Fibroblast of skin of right quadriceps (primary cell): ENCODE measurements at places on chromosomes 6 and 20.

DNA sequence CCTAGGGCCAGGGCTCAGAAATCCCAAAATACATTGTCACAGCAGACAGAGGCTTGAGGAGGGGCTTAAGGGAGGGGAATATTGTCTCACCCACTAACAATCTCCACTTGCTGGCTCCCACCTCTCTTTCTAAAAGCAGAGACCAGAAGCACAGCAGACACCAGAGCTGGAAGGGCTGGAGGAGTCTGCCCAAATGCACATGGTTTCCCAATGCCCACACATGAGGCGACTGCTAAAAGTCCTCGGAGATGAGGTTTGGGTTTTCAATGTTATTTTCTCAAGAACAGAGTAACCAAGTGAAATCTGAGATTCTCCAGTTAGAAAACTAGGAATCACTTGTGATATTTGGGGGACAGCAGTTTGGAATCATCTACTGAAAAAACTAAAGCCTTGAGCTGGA lies 325.6 kb upstream of the JARID2 start:
- no peak for DNase-seq

DNA sequence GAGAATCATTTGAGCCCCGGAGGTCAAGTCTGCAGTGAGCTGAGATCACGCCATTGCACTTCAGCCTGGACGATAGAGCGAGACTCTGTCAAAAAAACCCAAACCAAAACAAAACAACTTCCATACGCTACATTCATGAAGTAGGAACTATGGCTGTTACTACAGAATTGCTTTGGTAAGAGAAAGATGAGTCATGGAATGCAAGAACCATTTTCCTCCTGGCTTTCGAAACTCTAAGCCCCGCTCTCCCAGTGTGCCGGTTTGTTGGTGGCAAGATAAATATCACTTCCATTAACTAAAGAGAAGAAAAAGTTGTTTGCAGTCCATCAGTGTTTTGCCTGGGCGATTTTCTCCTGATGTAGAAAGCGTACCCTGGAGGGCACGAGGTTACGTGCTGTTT lies 61.3 kb downstream of the ZDHHC14 start:
- DNase-seq: peak; percentile 60

- DNase-seq: peak; percentile 69
Observed at GRCh38 chr6:5729080-5729434, 277.7 kb downstream of the NRN1 start.

GRCh38 chr6:1044040-1044836 lies 267.7 kb upstream of the FOXQ1 start:
- no peak for DNase-seq

GRCh38 chr6:41850861-41851260 lies 44.3 kb downstream of the USP49 start:
- no peak for DNase-seq

GRCh38 chr20:22620342-22620741 lies 36.0 kb upstream of the FOXA2 start:
- DNase-seq: no peak

GRCh38 chr6:99022039-99022609 lies 74.4 kb upstream of the FBXL4 start:
- no peak for DNase-seq

- peak; percentile 65 for DNase-seq
Observed at GRCh38 chr6:16514249-16514648, 247.0 kb downstream of the ATXN1 start.

DNA sequence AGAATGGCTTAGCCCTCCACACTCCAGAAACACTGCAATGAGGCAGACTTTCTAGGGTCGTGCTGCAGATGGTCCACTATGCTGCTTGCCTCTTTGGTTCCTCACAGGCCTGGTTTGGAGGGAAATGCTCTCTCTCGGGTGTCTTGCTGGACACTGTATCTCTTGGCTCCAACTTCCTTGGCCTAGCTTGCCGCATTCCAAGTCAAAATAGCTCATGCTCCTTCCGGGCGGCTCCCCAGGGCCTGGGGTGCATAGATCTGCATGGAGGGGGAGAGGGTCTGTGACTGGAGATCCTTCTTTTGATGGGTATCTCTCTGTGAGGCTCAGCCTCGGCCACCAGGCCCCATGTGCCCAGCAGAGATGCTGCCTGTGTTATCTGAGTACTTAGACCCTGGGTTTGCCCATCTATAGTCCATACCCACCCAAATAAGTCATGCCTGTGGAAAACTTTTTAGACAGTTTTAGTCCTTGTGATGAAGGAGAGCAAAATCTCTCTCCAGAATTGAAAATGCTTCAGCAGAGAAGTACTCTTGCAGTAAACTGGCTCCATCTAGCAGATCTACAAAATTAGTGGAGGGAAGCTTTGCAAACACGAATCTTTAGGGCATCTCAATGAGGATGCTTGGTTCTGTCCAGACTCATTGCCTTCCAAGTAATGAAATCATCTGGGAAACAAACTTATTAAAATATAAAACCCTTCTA lies 264.1 kb upstream of the RIN2 start:
- DNase-seq: no peak

GRCh38 chr6:11251553-11252360 lies 19.3 kb upstream of the NEDD9 start:
- DNase-seq: peak; percentile 53
